M059J (cell line): ENCODE measurements at places on chromosomes 4 and X. TPM values are rescaled to one million over a fixed set of nuclear protein-coding genes. Genes with fewer than 3 reads are reported as not detected.

GRCh38 chr4:92014067-92014466 lies 289.7 kb upstream of the GRID2 start:
- DNase-seq: no peak

GRCh38 chrX:109352066-109352588 lies 129.8 kb downstream of the GUCY2F start:
- no peak for DNase-seq

DNA sequence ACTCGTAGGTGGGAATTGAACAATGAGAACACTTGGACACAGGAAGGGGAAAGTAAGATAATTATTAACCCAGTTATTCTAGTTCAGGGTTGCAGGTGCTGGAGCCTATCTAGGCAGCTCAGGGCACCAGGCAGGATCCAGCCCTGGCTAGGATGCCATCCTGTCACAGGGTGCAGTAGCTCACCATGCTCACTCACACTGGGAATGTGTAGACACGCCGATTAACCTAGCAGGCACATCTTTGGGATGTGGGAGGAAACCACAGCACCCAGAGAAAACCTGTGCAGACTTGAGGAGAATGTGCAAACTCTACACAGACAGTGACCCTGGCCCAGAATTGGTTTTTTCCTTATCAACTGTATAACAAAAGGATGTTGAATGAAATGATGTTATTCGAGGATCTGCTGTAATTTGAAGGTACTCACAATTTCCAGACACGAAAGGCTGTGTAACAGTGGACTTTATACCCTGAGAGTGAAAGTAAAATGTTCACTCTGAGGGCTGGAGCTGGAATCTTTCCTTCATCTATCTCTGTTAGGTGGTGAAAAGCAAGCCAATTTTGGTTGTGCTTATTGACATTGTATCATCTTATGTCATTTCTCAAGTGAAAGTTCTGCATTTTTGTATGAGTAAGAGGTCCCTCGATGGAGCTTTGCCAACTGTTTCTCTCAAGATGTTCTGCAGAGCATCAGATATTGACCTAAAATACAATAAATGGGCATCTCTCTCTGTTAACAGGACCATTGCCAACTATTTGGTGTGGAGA lies 78.8 kb downstream of the PHEX start:
- no peak for DNase-seq

GRCh38 chrX:50448565-50448964 lies 22.1 kb downstream of the DGKK start:
- DNase-seq: peak; percentile 31

GRCh38 chr4:90845777-90846176 lies 718.6 kb downstream of the CCSER1 start:
- no peak for DNase-seq

DNA sequence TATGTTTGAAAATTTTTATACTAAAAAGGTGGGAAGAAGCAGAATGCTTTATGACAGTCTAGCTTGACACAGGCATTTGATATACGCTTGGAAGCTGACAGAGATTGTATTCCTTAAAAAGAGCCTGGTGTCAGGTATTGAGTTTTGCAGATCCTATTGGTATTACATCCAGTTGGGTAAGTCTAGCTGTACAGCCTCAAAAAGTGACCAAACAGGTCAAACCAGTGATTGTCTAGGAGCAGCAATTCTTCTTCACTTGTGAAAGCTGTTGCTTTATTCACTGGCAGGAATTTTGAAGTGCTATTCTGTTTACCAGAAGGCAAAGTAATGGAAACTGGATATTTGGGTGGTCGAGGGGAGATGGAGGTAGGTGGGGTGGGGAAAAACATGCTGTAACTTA lies 77.5 kb downstream of the UCHL1 start:
- no peak for DNase-seq

GRCh38 chrX:80917919-80918318 lies 108.2 kb upstream of the BRWD3 start:
- DNase-seq: no peak

DNA sequence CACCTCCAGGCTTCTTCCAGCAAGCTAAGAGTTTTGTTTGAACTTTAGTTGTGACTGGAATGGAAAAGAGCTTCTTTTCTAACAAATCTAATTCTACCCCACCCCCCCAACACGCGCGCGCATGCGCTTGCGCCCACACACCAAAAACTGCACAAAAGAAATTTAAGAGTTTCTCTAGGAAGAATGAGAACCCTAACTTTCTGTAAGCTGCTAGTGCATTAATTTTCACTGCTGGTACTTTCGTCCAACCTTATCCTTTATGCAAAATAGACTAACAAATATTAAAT lies 9.0 kb upstream of the INTU start:
- DNase-seq: peak; percentile 27

GRCh38 chrX:31112226-31112999 lies 40.6 kb upstream of the FTHL17 start:
- DNase-seq: no peak

GRCh38 chr4:1378559-1379231 lies 27.5 kb downstream of the NKX1-1 start:
- no peak for DNase-seq

- DNase-seq: no peak
Observed at GRCh38 chr4:3873408-3874027, 107.3 kb downstream of the ADRA2C start.

- no peak for DNase-seq
Observed at GRCh38 chr4:80069108-80069836, 3.8 kb downstream of the ANTXR2 start.

Gene CENPVL1
- not detected in 2 replicates for total RNA-seq

Gene ITM2A
- not detected in 2 replicates for total RNA-seq

Gene PPARGC1A
- total RNA-seq: 3.6 and 5.4 TPM in 2 replicates
